LHCN-M2 (cell line): ENCODE measurements at places on chromosomes 2 and 18.

DNA sequence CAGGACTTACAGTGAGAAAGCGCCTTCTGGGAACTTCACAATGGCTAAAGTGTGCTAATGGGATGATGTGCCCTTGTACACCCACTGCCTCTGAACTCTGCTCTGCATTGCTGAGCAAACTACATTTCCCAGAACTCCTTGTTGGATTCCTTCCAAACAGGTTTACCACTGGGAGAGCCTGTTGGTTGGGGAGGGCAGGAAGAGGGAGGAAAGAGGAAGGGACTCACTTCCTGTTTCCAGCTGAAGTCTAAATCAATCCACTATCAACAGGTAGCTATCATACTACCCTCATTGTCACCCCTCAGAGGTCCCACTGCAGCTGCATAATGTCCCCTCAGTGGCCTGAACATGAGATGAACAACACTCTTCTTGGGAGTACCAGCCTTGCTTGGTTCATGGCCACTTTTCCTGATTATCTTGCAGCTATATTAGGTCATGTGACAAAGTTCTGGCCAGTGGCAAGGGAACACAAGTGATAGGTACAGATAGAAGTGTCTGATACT lies 109.7 kb downstream of the MSH2 start:
- DNase-seq: peak; percentile 25

GRCh38 chr2:238467792-238468191 lies 41.1 kb downstream of the ASB1 start:
- DNase-seq: peak; percentile 46

- no peak for DNase-seq
Observed at GRCh38 chr2:9739531-9739964, 103.7 kb upstream of the TAF1B start.

GRCh38 chr2:209344349-209344748 lies 79.5 kb upstream of the MAP2 start:
- no peak for DNase-seq

DNA sequence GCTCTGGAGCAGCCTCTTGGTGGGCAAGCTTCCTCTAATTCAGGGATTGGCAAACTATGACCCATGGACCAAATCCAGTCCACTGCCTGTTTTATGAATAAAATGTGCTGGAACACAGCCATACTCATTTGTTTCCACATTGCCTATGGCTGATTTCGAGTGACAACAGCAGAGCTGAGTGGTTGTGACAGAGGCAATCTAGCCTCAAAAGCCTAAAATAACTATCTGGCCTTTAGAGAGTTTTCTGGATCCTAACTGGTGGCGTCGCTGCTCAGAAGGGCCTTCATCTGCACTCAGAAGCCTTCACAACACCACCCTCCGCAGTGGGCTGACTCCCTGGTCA lies 147.1 kb downstream of the CCBE1 start:
- DNase-seq: peak; percentile 21

- DNase-seq: no peak
Observed at GRCh38 chr2:100193291-100193710, 50.9 kb upstream of the AFF3 start.

DNA sequence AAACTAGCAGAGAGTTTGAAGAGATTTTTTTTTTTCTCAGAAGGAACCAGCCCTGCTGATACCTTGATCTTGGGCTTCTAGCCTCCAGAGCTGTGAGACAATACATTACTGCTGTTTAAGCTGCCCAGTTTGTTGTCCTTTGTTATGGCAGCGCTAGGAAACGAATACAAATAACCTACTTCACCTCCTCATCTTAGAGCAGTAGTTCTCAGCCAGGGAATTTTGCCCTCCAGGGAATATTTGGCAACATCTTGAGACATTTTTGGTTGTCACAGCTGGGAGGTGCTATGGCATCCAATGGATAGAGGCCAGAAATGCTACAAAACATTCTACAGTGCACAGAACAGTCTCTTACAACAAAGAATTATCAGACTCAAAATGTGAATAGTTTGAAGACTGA lies 43.9 kb upstream of the BCL11A start:
- no peak for DNase-seq

GRCh38 chr2:191291471-191291870 lies 46.3 kb downstream of the MYO1B start:
- DNase-seq: peak; percentile 24

GRCh38 chr2:177474998-177475397 lies 82.4 kb downstream of the AGPS start:
- peak; percentile 61 for DNase-seq

GRCh38 chr2:75592030-75592429 lies 31.3 kb upstream of the EVA1A start:
- DNase-seq: peak; percentile 91

- no peak for DNase-seq
Observed at GRCh38 chr2:157743051-157743450, 114.4 kb upstream of the ACVR1C start.

- DNase-seq: no peak
Observed at GRCh38 chr2:73718851-73719621, 18.1 kb downstream of the TPRKB start.

DNA sequence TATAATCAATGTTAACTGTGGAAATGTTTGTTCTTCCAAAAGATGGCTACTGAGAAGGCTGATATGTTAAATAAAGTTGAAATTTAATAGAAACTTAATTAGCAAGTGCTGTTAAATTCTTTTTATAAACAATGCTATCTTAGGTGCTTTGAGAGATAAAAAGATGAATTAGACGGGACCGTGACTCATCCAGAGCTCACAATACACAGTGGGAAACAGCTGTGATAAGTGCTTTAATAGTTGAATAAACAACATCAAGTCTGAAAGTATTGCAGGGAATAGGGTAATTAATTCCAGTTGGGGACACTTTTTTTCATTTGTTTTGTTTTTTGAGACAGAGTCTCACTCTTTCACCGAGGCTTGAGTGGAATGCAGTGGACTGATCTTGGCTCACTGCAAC lies 85.5 kb upstream of the DTNA start:
- peak; percentile 22 for DNase-seq

DNA sequence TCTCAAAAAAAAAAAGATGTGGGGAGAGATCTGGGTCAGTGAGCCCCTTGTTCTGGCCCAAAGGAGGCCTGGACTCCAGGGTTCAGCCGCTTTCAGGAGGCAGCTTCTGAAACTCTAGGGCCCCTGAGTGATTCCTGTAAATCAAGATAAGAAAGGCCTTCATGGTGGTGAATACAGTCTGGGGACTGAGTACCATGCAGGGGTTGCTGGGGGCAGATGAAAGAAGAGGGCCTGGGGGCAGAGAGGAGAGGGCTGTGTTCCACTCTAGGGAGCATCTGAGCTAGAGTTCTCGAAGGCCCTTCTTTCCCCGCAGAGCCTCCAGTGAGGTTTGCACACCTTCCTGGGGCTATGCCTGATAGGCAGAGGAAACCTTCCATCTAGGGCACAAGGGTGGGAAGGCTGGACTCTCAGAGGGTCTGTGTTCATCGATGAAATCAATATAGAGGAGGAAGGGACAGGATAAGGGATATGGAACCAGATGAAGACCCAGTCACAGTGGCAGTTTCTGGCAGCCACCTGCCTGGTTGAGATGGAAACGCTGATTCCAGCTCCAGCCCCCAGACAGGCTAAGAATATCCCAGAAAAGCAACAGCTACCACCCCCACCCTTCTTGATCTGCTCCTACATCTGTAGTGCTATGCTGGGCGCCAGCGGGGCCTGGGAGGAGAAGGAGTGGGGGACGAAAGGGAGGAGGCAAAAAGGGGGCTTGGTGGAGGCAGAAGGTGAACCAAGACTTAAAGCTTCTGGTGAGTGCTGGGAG lies 4.7 kb upstream of the CDK5R2 start:
- no peak for DNase-seq

DNA sequence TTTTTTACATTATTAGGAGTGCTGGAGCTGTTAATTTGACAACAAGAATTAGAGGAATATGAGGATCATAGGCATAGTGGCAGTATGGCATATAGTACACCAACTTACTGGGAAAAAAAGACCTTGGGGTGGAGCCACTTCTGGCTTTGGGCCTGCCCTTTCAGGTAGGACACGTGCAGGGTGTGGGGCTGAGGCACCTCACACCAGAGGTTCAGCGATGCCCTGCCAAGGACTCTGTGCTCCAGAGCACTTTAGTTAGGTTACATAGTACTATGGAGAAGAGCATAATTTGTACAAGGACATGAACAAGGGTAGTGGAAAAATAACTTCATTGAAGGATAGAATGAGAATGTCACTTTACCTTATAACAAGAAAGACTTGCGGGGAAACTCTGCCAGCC lies 77.1 kb upstream of the CD302 start:
- no peak for DNase-seq

- DNase-seq: no peak
Observed at GRCh38 chr2:213934560-213934959, 476.3 kb upstream of the VWC2L start.

GRCh38 chr2:112661656-112662305 lies 16.0 kb downstream of the SLC20A1 start:
- no peak for DNase-seq

GRCh38 chr2:241496904-241497877 lies 11.2 kb downstream of the STK25 start:
- DNase-seq: no peak

DNA sequence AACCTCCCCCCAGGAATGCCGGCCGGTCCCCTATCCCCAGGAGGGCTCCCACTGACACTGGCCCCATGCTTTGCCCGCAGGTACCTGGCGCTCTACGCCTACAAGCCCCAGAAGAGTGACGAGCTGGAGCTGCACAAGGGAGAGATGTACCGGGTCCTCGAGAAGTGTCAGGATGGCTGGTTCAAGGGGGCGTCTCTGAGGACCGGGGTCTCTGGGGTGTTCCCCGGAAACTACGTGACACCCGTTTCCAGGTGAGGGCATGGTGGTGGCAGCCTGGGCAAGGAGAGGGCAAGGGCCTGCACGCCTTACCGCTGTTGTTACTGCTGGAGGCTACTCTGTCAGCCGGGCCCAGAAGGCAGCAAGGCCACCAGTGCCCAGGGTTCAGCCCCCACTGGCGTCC lies 181.3 kb downstream of the SEPTIN10 start:
- DNase-seq: no peak

DNA sequence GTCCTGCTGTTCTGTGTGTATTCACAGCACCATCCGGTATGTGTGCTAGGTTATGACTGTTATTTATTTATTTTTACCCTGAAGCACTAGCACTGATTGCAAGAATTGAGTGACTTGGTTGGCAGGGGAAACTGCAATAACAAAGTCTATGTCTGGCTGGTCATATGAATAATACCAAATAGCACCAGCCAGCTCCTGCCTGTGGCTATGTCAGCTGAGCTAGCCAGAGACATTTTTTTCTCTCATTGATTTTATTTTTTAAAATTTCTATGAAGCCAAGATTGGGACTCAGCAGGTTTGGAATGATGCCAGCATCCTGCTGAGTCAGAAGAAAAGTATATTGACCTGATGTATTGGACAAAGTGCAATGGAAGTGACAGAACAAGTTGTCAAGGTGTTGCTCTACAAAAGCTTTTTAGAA lies 188.5 kb upstream of the CDH2 start:
- DNase-seq: peak; percentile 67

GRCh38 chr18:25557011-25557410 lies 205.0 kb upstream of the ZNF521 start:
- DNase-seq: no peak

DNA sequence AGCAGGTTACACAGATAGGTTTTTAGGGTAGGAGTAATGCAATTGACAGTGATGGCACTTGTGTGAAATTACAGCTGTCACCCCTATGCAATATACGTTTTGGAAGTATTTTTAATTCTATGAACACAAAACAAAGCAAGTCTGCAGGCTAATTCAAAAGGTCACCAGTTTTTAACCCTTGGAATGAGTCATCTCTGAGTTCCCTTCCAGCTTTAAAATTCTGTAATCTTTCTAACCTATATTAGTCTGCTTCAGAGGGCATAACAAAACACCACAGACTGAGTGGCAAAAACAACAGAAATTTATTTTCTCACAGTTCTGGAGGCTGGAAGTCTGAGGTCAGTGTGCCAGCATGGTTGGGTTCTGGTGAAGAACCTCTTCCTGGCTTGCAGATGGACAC lies 596.9 kb upstream of the HNMT start:
- peak; percentile 26 for DNase-seq

DNA sequence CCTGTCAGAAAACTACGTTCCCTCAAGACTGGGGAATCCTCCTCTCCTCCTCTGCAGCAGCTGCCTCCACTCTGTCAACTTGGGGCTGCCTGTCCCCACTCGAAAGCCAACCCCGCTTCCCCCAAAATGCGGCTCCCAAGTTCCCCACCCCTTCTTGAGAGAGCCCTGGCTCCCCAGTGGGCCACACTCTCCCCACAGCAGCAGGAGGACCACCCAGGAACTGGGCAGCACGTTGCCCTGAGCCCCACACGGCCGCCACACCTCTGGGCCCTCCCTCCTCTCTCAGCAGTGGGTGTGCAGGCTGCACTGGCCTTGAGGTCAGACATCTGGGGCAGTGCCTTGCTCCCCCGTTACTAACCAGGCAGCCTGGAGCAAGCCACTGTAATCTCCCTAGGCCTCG lies 9.6 kb upstream of the TEX51 start:
- no peak for DNase-seq

DNA sequence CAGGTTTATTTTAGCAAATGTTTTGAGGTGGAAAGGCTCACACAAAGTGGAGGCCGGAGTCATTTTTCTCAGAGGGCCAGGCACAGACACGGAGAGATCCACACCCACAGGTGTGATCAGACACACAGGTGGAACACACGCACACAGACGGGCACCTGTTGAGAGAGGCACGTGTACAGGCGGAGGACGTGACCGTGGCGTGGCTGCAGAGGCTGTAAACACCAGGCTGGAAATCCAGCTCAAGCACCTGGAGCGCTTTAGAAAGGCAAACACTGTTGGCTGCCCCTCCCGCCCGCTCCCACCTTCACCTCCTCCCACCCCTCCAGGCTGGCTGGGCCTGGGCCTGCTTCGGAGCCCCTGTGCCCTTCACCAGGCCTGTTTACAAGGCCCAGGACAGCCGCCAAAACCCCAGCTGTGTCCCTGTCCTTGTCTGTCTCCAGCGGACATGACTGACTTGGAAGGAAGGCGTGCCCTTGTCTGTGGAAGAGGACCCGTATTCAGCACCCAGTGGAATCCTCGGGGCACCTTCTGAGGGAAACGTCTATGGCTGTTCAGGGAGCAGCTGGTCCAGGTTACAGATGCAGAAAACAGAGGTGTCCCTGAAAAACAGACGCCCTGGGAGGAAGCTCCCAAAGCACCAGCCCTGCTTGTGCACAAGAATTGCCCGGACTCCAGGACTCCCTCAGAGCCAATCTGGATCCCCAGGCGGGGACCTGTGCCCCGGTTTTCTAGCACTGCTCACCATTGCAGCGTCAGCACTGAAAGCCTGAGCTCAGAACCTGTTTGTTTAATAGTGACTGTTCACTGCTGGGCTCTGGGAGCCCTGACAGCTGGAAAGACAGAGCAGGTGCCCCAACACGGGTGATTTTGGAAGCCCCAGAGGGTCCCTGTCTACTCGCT lies 134.3 kb upstream of the HAAO start:
- no peak for DNase-seq
